ENCODE measurements at places on chromosomes 16 and 17.

DNA sequence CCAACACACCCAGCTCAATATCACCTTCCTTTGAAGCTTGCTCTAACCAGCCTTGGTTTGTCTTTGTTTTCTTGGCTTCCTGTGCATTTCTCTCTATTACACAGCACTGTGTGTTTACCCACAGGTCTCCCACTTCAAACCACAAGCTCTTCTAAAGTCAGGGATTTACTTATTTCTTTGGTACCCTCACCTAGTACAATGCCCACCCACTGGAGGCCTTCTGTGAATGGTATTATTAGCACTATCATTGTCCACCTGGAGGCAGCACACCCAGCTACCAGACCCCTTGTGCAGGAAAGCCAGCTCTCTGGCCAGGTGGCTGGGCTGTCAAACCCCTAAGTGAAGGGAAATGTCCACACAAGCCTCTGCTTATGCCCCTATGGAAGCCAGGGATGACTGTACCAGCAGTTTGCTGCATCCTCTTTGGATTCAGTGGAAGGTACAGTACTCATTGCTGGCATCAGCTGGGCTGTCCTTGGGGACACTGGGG is 9.4 kb upstream of the TOP2A start:
- DNase-seq = no peak

DNA sequence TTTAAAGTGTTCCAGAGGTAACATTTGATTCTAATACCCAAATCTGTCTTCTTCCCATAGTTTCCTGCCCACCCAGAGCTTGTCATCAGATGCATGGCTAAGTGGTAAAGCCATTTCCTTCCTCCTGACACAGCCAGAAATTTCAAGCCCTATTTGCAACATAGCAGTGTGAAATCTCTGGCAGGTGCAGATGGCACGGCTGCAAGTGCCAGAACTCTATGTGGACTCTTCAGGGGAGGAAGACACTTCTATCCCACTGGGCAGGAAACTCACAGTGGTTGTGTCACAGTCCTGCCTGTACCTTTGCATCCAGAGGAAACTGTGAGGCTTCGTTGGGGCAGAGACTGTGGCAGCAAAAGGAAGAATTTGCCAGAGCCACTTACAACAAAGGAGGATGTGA is 13.2 kb downstream of the DYNLRB2 start:
- DNase-seq = no peak

DNA sequence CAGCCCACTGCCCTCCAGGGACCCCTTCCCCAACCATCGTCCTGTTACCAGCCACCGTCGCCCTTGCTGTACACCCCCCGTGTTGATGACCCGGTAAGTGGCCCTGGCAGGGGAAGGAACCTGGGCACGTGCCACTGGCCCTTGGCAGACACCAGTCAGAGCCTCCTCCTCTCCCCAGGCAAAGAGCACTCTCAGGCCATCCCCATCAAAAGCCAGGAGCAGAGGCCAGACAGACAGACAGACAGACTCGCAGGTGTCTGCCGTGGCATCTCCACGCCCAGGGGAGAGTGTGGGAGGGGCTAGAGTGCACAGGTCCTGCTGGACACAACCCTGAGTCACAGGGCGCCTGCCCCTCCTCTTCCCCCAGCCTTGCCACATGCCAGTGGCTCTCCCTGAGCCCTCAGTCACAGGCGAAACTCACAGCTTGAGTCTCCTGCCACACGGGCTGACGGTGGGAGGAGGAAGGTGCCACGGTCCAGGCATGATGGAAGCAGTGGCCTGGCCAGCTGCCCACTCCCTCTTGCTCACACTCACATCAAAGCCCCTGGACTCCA is 7.8 kb downstream of the CLCN7 start:
- DNase-seq = no peak

GRCh38 chr16:51839727-51840462 is 688.8 kb upstream of the SALL1 start:
- DNase-seq = no peak

DNA sequence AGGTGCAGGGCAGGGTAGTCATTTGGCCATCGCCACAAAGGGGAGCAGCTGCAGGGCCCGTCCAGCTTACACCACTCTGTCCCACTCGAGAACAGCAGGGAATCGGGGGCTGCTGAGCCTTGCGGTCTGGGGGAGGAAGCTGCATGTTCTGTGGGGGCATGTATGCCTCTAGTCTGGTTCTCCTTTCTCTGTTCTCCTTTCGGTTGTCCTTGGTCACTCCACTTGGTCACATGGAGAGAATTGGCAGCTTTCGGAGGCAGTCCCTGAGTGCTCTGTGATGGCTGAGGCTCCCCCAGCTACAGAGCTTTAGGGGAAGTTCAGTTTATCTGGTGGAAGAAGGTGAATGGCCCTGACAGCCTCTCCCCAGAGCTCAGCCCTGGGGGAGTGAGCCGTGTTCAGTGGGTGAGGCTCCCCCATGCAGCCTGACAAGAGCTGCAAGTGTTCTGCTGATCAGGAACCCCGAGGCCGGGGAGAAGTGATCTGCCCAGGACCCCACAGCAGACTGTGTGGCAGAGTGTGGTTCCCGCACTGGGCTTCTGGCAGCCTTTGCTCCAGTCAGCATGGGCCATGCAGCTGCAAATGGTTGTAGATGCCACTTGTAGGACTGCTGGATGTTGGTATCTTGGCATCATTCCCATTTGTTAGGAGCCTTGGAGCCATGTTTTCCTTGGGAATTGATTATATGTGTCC is 22.3 kb upstream of the SMPD3 start:
- DNase-seq = no peak

GRCh38 chr16:74078511-74079231 is 217.9 kb upstream of the PSMD7 start:
- DNase-seq = no peak

DNA sequence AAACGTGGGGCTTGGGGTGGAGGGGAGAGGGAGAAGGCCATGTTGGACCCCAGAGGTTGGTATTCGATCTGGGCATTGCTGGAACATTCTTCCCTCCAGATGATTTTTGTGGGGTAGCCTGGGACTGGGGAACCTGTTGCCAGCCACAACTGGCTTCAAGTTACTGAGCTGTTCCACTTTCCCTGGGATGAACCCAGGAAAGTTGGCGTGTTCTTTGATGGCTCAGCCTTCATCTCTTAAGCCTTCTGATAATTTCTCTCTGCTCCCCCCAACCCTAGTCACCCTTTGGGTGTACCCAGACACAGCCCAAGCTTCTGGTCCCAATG is 2.1 kb downstream of the TBX21 start:
- no peak for DNase-seq

GRCh38 chr17:35147375-35147905 is at the start of gene UNC45B:
Gene UNC45B, plus strand, starts transcription at chr17:35147817. Its CDS starts 447 bp downstream, at chr17:35148264.
- DNase-seq = no peak

- no peak for DNase-seq
Observed at GRCh38 chr17:75124041-75124818, 7.3 kb downstream of the NT5C start.

- no peak for DNase-seq
Observed at GRCh38 chr17:5331506-5331905, 49.4 kb downstream of the RABEP1 start.

GRCh38 chr17:3912827-3913226 is 3.4 kb downstream of the P2RX1 start:
- DNase-seq = no peak

- no peak for DNase-seq
Observed at GRCh38 chr16:12613131-12613991, 190.3 kb downstream of the CPPED1 start.

DNA sequence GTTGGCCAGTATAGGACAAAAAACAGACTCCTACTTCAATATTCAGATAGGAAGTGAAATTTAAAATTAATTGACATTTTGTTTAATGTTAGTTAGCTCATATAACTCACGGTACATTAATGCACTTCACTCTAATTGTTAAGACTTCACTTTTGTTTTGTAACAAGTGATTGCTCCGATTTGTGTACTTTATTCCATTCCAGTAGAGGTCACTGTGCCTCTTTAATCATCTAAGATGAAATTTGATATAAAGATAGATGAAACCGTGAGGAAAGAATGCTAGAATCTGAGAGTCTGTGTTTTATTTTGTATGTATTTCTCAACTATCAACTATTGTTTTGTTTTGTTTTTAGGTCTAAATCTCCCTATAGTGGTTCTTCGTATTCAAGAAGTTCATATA is 29.0 kb downstream of the RBBP6 start:
- no peak for DNase-seq

DNA sequence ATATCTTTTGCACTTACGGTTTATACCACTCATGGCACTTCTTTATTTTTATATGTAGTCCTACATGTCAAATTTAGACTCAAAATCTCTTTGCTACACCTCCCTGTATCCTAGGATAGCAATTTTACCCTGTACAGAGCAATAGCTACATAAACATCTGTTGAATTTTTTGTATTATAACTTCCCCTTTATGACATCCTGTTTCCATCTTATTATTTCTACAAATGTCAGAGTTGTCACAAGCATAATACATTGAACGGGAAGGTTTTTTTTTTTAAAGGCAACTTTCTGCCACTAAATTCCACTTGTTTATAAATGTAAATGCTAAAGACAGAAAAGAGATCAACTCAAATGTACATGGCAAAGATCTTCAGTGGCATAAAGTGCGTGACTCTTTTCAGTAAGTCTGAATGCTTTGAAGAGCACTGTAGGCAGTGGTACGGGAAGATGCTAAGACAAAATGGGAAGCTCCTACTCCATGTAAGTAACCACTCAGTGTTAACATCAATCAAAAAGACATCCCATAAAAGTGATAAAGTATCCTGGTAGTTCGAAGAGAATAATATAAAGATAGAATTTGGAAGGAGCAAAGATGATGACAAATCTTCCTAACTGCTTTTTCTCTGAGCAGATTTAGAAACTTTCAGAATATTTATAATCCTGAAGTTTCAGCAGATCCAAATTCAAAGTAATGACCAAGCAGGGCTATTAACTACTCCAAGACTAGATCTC is 26.8 kb downstream of the GNA13 start:
- DNase-seq = no peak

DNA sequence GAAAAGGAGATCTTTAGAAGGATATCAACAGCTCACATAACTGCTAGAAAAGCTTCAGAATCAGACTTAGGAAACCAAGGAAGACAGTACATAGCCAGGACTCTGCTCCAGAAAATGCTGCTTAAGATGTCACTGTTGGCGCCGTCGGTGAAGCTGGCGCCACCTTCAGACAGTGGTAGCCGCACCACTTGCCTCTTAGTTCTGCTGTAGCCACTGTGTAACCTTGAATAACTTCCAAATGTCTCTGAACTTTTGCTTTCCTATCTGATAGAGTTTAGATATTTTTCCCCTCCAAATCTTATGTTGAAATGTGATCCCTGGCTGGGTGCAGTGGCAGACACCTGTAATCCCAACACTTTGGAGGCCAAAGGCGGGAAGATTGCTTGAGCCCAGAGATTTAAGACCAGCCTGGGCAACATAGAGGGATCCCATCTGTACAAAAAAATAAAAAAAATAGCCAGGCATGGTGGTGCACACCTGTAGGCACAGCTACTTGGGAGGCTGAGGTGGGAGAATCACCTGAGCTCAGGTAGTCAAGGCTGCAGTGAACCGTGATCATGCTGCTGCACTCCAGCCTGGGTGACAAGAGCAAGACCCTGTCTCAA is 6.3 kb upstream of the USP31 start:
- DNase-seq = no peak

Data from NCI-H1694 (cell line).